ENCODE measurements at places on chromosomes 16 and 17.

DNA sequence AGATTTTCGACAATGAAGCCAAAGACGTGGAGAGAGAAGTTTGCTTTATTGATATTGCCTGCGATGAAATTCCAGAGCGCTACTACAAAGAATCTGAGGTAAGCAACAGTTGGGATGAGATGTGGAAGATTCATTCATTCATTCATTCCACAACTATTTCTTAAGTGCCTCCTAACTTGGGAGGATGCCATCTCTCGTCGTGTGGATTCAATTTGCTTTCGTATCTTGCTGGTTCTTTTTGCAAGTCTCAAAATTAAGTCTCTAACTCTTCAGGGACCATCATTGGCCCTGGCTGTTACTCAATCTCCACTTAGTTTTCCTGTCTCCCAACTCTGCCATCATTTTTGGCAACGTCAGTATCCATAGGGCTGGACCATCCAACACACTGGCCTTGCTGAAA, 85.6 kb upstream of the NOL11 start:
- no peak for DNase-seq

DNA sequence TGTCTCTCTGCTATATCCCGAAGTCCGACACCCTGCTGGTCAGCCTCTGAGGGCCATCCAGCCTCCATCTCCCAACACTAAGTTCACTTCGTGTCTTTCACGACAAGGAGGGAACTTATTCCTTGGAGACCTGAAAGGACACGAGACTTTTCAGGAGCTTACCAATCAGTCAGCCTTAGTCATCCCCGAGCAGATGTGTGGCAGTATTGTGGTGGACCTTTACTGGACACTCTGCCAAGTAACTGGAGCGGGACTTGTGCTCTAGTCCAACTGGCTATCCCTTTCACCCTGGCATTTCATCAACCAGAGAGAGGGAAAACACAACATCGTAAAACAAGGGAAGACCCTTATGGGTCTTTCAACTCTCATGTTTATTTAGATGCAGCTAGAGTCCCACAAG, 87.1 kb downstream of the EMP2 start:
- DNase-seq = no peak

DNA sequence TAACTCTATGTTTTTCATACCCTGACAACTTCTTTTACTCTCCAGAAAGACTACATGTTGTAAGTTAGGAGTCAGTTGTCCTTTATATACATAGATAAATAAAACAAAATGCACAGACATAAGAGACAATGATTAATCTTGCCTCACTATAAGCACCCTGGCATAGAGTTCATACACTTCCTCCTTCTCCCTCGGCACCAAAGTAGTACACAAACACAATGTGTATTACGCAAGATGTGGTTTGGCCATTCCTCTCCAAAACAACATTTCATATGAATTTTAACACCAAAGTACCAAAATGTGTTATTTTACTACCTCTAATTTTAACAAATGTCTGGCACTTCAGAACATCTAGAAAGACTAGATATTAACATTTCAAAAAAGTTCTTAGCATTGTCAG, 17.2 kb upstream of the SLFN11 start:
- DNase-seq = no peak

- no peak for DNase-seq
These were observed 31.0 kb downstream of the HEATR3 start for GRCh38 chr16:50096791-50097190.

DNA sequence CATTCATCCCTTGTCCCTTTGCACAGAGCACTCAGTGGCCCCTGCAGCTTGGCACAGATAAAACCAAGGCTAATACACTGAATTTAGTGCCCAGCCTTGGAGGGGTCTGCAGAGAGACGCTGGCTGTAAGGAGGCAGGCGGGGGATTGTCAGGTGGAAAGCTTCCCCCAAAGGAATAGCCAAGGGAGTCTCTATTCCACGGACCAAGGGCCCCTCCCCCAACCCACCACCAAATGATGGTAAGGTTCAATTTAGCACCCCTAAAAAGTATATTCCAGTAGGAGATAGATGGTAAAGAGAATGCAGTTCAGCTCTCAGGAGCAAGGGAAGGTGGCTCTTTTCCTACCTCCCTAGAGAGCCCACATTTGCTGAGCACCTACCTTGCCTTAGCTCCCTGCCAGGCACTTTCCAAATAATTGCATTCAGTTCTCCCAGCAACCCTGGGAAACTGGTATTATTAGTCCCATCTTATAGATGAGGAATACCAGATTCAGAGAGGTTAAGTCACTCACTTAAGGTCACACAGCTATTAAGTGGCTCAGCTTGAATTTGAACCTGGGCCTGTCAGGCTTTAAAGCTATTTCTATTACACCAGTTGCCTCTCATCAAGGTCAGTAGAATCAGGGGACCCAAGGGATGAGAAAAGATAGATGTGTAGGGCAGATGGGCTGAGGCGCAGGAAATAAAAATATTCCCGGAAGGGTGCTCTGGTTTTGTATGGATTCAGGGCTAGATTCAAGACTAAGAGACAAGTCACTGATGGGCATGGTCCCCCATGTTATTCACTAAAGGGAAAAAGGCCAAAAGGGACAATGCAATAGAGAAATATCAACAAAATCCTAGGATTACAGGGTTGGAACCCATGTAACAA, 20.0 kb upstream of the ZFHX3 start:
- DNase-seq = no peak

DNA sequence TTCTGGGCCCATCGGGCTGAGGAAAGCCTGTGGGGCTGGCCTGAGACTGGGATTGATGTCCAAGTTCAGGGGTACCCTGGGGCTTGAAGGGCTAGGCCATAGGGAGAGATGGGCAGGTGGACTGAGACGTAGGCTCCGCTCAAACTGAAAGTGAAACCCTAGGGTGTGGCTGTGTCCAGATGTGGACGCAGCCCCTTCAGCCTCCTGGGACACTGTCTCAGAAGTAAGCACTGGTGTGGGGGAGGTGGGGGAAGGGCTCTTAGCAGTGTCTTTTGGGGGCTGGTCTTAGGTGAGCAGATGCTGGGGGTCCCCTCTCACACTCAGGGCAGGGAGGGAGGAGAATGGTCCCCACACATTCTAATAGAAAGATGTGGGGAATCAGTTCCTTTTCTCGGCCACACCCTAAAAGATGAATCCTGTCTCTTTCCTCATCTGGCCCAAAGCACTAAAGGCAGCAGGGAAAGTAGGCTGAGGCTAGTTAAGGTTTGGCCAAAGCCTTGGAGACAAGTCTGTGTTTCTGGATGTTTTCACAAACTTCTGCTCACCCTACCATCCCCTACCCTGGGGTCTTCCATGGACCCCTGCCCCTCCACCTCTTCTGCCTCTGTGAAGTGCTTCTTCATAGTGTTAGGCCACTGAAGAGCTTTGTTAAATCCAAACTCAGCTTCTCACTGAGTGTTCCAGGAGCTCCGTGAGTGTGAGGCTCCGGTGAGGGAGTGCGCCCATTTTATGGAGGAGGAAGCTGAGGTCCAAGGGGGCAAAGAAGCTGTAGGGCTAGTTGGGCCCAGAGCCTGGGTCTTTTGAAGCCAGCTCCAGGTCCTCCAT, 5.6 kb downstream of the FMNL1 start:
- DNase-seq = no peak

DNA sequence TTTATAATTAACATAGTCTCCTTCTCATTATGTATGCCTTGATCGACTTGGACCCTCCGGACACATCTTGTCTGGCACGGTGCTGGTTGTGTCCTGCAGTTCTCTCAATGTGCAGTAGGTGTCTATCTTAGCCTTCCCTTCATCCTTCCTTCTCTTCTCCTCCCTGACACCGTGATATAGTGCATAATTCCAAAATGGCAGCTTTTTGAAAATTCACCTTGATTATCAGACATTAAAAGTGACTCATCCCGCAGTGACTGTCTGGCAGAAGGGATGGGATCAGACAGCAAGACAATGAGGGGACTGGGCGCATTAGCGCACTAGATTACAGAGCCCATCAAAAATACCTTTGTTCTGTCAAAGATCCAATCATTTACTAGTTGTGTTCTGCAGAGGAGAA, 70.0 kb upstream of the PMFBP1 start:
- DNase-seq = peak; percentile 43

DNA sequence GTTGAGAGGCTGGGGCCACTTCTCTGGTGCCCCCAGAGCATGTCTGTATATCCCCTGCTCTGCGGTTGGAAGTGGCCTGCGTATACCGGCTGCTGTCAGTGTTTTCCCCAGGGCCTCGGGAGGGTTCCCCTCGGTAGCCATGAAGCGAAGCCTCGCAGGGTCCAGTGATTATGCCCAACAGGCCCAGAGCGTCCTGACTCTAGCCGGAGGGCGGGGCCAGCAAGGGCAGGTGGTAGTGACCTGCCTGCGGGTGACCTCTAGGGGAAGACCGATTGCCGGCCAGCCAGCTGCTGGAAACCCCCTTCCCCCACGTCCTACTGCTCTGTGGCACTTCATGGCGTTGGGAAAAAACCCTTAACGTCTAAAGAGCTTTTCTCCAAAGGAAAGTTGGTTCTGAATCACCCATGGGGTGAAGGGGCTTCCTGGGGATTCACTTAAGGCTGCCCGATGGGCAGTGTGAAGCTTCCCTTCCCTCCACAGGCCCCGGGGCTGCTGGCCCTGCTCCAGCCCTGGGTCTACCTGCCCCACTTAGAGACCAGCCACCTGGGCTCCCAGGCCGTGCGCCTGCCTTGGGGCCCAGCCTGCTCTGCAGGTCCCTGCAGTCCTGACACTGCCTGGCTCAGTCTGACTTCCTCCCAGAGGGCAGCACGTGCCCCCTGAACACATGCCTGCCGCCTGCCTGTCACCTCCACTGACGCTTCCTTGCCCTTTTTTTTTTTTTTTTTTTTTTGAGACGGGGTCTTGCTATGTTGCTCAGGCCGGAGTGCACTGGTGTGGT, 72.8 kb downstream of the SOCS1 start:
- no peak for DNase-seq

DNA sequence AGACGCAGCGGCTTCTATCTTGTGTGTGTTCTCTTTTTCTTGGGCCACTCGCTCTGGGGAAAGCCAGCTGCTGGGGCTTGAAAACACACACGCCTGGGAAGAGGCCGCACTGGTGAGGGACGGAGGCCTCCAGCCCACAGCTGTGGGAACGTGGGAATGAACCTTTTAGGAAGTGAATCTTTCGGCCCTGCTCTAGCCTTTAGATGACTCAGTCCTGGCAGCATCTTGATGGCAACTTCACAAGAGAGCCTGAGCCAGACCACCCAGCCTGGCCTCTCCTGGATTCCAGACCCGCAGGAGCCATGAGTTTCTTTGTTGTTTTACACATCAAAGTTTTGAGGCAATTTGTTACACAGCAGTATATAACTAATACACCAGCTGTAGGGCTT, 2.2 kb upstream of the PDPK1 start:
- no peak for DNase-seq
